ENCODE measurements at places on chromosomes 1 and 21.

GRCh38 chr21:22890656-22891055, 1892.4 kb downstream of the NCAM2 start:
- no peak for DNase-seq

DNA sequence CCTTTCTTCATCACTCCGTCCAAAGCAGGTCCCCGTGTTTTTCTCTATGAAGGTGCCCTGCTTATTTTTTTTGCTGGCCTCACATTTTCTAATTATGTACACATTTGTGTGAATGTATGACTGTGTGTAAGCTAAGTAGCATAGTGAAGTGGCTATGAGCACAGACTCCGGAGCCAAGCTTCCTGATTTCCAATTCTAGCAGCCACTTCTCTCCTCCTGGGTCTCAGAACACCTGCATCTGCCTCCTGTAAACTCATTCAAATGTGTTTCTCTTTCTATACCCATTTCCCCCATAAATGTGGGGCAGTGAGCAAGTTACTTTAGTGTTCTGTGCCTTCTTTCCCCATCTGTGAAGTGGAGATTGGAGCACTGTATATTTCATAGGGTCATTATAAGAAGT, 2.1 kb downstream of the SLAMF6 start:
- DNase-seq = no peak

DNA sequence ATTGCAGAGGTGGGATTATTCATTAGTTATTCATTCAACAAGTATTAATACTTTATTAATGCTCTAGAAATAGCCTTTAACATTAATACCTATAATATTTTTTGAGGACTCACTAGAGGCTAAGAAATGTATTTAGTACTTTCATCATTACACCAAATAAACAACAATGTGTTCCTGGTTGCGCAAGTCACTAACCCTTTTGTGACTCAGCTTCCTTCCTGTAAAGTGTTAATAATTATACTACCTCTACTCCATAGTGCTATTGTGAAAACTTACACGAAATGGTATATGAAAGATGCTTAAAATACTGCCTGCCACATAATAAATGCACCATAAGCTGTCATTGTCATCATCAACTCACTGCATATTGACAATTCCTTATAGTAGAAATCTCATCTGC, 431.0 kb downstream of the DPYD start:
- no peak for DNase-seq

DNA sequence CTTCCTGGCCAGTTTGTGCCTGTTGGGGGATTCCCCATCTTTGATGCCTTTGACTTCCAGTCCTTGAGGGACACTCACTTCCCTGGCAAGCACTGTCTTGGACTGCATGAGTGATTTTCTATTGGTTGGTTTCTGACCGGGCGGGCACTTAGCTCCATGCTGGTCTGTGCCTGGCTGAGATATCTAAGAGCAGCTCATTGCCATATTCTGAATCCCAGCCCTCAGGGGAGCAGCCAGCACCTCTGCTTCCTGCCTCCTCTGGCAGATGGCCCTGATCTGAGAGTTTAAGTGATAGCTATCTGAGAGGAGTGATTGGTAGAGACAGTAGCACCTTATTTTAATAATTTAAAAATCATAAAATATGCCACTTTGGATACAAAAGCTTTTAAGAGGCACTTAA, 52.5 kb downstream of the DISC1 start:
- no peak for DNase-seq

DNA sequence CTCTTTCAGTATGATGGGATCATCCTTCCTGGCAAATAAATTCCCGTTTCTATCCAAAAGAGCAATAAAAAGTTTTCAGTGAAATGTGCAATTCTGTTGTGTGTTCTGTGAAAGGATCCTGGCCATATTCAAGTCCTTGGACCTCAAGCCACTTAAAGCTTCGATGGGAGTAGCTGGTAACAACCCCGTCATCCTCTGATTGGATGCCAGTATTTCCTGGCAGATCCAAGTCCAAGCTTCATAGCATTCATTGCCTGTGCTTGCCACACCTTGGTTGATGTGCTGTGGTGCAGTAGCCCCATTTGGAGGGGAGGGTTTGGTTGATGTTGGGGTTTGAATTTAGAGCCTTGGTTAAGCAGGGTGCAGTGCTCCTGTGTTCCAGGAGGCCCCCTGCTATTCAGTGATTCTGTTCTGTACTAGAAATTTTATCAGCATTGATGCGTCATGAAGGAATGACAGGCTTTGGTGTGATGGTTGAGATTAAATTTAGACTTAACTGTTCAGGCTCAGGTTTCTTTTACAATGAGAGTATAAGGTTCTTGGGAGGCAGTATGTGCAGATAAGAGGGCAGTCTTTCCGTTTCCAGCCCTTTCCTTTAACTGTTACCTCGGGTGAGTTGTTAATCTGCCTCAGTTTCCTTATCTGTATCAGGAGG, 4.9 kb downstream of the RPL11 start:
- DNase-seq = no peak

DNA sequence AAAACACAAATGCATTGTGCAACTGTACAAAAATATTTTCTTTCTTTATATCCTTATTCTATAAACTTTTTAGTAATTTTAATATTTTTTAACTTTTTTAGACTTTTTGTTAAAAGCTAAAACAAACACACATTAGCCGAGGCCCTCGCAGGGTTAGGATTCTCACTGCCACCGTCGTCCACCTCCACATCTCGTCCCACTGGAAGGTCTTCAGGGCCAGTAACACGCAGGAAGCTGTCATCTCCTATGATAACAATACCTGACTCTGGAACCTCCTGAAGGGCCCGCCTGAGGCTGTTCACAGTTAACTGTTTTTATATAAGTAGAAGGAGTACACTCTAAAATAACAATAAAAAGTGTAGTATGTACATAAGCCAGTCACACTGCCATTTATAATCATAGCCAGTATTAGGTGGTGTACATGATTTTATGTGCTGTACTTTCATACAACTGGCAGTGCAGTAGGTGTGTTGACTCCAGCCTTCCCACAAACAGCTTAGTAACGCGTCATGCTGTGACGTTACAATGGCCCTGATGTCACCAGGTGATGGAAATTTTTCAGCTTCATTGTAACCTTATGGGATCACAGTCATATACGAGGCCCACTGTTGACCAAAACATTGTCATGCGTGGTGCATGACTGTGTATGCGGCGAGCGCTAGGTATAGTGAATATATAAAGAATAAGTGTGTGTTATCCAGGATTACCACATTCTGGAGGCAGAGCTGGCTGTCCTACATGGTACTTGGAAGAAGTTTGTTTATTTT, 8.8 kb downstream of the TFF2 start:
- no peak for DNase-seq

DNA sequence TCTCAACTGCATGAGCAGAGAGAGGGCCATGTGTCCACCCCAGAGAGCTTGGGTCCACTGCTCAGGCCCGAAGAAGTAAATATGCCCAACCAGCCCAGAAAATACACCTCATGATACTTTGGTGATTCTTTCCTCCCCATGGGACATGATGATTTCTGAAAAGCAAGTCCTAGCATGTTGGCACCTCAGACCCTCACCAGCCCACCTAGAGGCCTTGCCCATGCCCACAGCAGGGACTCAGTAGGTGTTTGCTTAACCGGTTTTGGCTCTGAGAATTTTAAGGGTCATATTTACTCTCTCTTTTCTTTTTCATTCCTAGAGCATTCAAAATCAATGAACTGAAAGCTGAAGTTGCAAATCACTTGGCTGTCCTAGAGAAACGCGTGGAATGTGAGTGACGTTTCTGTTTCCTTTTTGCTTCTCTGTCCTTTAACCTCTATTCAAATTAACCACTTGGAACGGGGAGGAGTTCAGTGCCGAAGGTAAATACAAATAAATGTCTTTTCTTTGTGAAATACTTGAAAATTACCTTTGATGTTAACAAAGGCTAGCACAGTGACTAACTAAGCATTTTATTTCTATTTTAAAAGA, 79.7 kb downstream of the PDE9A start:
- no peak for DNase-seq

DNA sequence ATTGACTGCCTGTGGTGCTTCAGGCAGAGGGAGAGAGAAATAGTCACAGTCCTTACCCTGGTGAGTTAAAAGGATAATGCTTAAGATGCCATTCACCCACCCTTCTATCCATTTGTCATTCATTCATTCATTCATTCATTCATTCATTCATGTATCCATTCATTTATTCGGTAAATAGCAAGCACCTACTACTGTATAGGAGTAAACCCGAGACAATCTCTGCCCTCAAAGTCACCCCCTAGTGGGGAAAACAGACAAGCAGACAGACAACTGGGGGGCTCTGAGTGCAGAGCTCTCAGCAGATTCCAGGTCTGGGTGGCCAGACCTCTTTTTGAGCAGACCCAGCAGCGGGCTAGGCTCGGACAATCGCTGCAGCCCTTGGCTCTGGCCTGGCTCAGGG, 14.1 kb upstream of the ACTL8 start:
- no peak for DNase-seq

GRCh38 chr1:90717665-90718410, 736 bp upstream of the BARHL2 start:
- no peak for DNase-seq

DNA sequence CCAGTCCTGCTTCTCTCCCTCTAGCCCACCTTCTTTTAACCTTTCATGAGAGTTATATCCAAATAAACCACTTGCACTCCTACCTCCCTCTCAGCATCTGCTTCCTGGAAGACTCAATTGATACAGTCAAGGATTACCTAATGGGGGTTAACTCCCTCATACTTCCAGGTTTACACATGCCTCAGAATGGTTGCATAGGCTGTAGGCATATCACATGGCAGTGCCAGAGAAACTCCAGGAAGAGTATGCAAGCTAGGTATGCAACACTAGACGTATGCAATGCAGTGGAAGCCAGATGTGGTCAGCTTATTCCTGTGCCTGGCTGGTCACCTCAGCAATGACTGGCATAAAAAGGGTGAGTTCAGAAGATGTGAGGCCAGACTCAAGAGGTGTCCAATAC, 32.7 kb upstream of the VANGL1 start:
- DNase-seq = no peak

DNA sequence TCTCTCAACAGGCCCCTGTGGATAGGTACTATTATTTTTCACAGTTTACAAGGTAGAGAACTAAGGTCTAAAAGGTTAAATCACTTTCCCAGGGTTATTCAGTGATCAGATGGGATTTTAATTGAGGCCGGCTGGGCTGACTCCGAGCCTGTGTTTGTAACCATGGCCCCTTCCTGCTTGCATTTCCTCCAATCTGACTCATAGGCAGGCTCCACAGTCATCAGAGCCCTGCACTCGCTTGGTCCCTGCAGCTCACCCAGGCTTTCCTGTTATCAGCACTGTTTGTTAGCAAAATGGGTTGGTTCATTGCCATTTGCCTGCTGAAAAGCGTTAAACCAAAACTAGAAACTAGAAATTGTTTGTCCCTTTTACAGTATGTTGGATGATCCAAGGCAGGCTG, 41.4 kb upstream of the LMX1A start:
- no peak for DNase-seq
